Panc1 (cell line): ENCODE measurements at places on chromosomes 1 and 21.

- no peak for DNase-seq
These were observed 68.6 kb downstream of the ZC3H11B start for GRCh38 chr1:219544163-219544846.

- no peak for DNase-seq
These were observed 130.7 kb downstream of the FAM78B start for GRCh38 chr1:166036092-166036491.

- no peak for DNase-seq
These were observed 94.5 kb downstream of the VPS26C start for GRCh38 chr21:37172646-37173045.

DNA sequence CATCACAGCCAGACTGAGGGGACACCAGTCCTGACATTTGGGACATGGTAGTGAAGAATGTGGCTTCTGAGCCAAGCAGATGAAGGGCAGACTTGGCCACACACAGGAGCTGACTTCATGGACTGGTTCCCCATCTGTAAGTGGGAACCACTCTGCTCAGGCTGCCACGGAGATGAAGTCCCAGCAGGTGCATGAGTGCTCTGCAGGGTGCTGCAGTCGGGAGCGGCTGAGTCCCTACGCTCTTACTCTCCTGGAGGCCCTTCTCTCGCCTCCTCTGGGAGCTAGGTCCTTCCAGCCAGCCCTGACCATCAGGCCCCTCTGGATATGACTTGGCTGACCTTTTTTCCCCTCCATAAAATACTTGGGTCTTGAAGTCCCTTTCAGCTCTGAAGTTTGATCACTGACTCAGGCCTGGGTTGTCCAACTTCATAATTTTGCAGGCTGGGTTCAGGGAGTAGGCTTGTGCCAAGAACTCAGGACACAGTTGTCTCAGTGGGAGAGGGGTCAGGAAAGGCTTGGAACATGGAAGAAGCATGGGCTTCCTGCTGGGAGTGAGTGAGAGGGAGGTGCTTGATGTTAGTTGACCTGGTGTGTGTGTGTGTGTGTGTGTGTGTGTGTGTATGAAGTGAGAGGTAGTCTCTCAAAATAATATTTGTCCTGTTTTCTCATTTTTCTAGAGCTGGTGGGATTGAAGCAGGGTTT lies 21.0 kb upstream of the EPS8L3 start:
- DNase-seq = no peak

DNA sequence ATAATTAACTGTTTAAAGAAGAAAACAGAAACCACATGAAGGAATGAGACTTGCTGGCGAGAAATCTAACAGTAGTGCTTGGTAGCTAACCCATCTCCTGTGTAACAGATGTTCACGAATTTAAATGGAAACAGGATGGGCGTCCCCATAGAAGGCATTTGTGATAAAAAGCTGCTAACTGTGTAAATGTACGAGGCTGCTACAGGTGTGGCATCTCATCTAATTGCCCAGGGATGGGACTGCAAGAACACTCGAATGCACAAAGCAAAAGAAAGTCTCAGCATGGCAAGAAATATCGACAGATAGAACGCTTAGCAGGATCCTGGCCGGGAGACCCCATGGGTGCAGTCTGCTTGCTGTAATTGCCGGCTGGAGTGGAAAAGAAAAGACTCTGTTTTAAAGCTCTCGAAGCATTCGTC lies 112.7 kb downstream of the RUNX1 start:
- no peak for DNase-seq

- DNase-seq = no peak
These were observed 9.7 kb downstream of the MACF1 start for GRCh38 chr1:39214021-39214713.
